ENCODE measurements at places on chromosomes 4 and X.

- DNase-seq: no peak
Observed at GRCh38 chr4:175929441-175929840, 117.4 kb upstream of the GPM6A start.

- no peak for DNase-seq
Observed at GRCh38 chr4:20195071-20195885, 56.4 kb upstream of the SLIT2 start.

DNA sequence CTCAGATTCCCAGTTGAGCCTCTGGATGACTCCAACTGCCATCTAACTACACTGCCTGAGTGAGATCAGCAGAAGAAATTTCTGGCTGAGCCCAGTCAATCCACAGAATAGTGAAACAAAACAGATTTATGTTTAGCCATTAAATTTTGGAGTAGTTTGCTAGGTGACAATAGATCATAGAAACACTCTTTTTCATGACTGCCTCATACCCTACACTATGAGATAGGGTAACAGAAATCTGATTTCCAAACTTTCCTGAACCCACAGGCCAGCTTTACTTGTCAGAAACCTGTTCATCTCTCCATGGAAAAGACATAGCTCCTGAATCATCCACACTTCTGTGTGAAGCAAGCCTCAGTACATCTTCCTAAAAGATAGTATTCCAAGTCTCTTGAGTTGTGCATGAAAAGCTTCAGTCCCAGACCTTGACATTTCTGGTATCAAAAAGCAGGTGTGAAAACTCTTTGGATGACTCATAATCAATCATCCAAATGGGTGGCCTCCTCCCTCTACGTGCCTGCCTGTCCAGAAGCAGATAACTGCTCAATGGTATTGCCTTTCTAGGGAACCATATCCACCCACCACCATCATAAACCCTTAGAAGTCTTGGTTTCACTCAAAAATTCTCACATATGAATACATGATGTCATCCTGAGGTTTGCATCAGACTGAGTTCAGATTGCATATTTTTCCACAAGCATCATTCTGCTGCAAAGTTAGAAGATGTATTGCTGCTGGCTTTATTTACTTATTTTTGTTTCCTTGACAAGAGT, 47.5 kb upstream of the RAP2C start:
- DNase-seq: no peak

- DNase-seq: no peak
Observed at GRCh38 chr4:81220271-81220670, 5.2 kb upstream of the PRKG2 start.

DNA sequence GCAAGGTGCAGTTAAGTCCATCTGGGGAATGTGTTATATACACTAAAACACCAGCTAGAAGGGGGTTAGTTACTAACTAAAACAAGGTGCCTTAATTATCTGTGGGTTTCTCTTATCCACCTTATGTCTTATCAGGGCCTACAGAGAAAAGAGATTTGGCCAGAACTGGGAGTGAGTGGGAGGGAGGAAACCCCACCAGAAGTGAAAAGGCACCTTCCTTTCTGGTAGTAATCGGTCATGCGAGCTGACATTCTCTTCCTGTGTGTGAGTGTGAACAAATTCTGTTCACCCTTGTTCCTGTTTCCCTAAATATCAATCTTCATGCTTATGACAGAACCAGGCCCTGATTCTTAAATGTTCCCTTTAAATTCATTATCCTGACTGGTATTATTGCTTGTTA, 43.5 kb downstream of the SRPX2 start:
- no peak for DNase-seq

DNA sequence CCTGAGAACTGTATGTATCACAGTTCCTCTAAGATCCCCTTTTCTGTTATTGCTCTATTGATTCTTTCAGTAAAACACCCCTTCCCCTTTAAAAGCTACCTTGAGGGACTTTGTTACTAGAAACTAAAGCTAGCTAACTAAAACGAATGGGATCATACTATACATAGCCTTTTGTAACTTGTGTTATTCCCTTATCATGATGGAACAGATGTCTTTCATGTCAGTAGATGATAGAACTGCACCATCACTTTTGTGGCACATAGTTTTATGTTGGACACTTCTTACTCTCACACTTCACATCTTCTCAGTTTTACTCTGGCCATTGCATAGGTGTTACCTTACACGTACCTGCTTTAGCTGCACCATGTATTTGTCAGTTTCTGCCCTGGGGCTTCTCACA, 46.6 kb upstream of the PGRMC2 start:
- DNase-seq: no peak

GRCh38 chr4:139582044-139582443, 26.0 kb upstream of the SETD7 start:
- DNase-seq: no peak

DNA sequence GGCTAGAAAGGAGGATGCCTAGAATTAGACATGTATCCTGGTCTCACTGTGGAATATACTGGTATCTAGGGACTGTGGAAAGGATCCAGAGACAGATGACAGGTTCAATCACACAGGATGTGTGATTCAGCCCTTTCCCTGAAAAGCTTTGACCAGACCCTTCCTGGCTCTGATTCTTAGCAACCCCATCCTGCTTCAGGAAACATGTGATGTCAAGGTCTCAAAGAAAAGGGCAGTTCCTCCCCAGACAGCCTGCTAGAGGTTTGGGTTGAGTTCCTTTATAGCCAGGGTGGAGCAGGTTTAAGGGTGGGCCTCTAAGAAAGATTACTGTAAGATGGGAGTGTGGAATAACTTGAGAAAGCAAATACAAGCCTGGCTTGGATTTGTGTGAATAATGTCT, 3.0 kb downstream of the BMP15 start:
- no peak for DNase-seq

GRCh38 chrX:56000174-56000573, 232.0 kb upstream of the KLF8 start:
- no peak for DNase-seq

- no peak for DNase-seq
Observed at GRCh38 chrX:64792598-64793337, 183.5 kb downstream of the ZC4H2 start.

- no peak for DNase-seq
Observed at GRCh38 chr4:69714086-69714485, 46.3 kb downstream of the SULT1B1 start.

- no peak for DNase-seq
Observed at GRCh38 chr4:165312506-165312905, 15.0 kb upstream of the MSMO1 start.

DNA sequence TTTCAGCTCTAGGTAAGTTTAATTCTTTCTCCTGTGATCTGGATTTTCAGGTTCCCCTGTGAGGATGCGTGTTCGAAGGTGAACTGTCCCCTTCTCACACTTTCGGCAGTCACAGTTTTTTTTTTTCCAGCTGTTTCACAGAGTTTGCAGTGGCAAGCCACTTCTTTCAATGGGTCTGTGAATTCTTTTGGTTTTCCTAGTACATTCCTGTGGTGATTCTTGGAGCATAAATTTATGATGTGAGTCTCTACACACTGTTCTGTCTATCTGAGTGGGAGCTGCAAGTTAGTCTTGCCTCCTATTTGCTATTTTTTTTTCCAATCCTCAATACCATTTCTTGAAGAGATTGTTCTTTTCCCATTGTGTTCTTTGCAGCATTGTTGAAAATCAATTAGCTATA, 595.5 kb downstream of the RAPGEF2 start:
- DNase-seq: no peak

DNA sequence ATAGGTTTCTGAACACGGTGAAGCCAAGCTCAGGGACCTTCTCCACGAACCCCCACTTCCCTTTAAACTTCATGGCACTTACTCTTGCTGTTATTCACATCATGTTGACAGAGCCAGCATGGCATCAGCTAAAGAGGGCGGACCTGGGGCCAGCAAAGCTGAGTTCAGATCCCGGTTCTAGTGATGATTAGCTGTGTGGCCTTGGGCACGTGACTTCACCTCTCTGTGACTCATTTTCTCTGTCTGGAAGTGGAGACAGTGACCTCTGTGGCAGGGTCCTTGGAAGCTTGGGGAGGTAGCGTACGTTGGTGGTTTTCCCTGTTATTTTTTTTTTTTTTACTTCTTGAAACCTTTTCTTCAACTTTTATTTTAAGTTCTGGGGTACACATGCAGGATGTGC, 13.4 kb downstream of the EVC start:
- DNase-seq: no peak

DNA sequence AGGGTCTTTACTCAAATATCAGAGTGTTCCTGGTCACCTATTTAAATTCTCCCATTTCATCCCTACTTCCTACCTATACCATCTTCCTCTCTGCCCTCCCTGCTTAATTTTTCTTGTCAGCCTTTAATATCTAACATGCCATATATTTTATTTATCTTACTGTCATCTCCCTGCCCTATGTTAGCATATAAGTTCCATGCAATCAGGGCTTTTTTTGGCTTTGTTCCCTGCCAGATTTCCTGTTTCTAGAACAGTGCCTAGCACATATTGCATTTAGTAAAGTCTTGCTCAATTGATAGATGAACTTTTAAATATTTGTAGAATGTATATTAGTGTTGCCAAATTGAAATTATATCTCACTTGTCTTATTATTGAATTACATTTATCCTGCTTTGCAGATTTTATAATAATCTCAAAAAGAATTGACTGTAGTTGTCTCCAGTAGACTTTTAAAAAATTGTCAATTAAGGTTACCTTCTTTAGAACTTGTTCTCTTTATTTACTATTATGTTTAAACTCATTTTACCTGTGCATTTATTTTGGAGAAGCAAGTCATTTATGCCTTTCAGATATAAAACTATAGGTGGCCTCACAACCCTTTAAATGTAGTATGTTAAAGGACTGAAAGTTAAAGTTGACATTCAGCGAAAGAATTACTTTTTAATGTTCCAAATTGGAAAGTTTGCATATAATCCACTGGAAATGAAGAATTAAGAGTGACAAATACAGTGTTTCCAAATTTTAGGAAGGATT, 108.2 kb upstream of the BMPR1B start:
- DNase-seq: no peak

DNA sequence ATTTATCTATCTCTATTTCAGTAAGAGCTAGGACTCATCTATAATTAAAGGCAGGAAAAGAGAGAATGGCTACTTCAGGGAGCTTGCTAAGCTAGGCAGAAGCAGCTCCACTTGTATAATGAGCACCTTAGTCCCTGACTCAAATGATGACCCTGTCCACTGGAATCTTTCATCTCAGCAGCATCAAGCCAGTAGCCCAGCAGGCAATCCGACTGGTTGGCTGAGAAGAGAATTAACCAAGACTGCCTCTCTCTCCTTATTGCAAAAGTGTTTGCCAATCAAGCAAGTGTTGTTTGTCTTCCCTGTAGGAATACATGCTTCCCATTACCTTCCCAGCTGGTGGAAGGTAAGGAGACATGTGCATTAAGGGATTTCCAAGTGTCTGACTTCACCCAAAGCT, 3.9 kb upstream of the SPOCK3 start:
- no peak for DNase-seq

- DNase-seq: no peak
Observed at GRCh38 chr4:178953447-178954120, 1511.3 kb upstream of the AGA start.

GRCh38 chr4:78022517-78022916, 34.6 kb upstream of the FRAS1 start:
- no peak for DNase-seq

DNA sequence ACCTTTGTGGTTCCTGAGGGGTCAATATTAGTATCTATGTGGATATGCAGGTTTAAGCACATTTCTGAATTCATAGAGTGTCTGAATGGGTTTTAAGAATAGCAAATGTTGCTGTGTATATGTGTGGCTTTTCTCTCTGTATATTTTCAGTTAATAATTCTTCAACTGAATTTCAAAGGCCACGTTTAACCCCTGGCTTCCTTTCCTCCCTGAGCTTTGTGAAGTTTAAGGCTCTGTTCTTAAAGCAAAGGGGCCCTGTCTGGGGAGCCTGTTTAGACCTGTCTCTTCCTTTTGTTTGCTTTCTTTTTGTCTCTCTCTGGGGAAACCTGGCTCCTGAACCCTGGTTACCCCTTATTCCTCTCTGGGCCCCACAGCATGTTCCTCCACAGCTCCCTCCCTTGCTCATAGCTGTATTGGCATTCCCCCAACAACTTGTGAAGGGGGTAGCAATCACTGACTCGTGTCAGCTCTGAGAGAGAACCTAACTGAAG, 139.1 kb downstream of the COL4A6 start:
- DNase-seq: no peak

DNA sequence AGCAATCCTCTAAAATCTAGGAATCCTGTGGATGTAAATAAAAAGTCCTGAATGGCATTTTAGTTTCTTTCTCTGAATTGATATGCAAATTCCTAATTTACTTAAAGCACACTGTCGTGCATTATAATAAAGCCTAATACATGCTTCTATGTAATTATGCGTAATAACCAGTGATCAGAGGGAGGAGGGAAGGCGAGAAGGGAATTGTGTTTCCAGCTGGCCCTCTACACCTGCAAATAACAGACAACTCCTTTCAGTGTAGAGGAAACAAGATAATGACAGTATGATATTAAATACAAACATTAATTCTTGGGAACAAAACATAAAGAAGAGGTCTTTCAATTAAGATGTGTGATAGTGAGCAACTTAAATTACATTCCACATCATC, 419.6 kb upstream of the LCORL start:
- DNase-seq: no peak

DNA sequence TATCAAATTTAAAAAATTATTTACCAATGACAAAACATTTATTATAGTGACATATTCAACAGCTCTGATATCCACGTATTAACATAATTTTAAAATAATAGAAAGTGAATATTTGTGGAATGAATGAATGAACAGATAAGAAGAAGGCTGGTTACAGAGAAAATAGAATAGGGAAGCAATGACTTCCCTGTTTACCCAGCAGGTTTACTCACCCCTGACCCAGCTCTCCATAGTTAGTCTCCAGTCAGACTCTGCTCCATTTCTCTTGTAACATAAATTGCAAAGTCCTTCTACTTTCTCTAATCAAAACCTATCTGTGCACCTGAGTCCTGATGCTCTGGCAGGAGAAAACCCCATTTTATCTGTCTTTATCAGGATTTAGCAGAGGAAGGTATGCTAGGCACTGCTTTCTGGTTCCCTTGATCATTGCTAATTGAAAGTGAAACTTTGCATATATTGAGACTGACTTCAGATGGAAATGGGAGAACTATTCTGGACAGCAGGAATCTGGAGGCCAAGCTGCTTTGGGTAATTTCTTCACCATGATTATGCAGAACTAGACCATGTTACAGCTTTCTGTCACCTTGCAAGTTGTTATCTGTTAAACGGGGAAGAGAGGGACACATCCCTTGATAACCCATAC, 363.0 kb downstream of the FAT4 start:
- no peak for DNase-seq

DNA sequence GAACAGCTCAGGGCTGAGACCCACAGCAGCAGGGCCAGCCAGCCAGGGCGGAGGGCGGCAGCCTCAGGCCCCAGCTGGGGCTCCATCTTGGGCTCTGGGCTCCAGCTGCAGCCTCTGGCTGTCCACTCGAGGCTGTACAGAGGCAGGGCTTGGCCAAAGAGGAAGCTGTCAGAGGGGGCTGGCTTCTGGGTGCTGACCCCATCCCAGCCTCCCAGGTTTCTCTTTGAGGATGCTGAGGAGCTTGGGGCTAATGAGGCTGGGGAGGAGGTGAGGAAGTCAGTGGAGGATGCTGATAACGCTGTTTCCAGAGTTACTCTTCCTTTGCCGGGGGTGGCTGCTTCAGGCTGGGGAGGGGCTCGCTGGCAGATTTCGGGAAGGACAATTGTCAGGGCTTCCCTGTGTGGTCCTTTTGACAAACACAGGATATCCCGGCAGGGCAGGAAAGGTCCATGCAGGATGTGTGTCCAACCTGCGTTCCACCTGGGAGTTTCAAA, at the start of gene DIPK2B:
Gene DIPK2B (minus strand): TSS at position 136 of the 494 bp plus-strand sequence. CDS start 50 bp downstream, at position 86.
- DNase-seq: no peak

- DNase-seq: no peak
Observed at GRCh38 chr4:38415682-38416081, 248.3 kb upstream of the KLF3 start.

- no peak for DNase-seq
Observed at GRCh38 chr4:8763966-8764901, 107.4 kb downstream of the HMX1 start.

- DNase-seq: no peak
Observed at GRCh38 chr4:159400558-159401225, 297.8 kb downstream of the RAPGEF2 start.
